ENCODE measurements at places on chromosomes 1 and 21.

DNA sequence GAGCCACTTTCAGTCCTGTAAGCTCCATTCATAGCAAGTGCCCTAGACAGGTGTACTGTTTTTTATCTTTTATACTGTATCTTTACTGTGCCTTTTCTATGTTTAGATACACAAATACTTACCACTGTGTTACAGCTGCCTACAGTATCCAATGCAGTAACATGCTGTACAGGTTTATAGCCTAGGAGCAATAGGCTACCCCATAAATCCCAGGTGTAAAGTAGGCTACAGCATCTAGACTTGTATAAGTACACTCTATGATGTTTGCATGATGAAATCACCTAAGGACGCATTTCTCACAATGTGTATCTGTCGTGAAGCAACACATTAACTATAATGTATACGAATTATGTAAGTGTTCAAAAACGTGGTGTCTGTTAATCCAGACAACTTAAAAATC is 10.7 kb downstream of the HLCS start:
- no peak for DNase-seq

- peak; percentile 50 for DNase-seq
These were observed 5.0 kb downstream of the SLC22A15 start for GRCh38 chr1:115980998-115981993.

DNA sequence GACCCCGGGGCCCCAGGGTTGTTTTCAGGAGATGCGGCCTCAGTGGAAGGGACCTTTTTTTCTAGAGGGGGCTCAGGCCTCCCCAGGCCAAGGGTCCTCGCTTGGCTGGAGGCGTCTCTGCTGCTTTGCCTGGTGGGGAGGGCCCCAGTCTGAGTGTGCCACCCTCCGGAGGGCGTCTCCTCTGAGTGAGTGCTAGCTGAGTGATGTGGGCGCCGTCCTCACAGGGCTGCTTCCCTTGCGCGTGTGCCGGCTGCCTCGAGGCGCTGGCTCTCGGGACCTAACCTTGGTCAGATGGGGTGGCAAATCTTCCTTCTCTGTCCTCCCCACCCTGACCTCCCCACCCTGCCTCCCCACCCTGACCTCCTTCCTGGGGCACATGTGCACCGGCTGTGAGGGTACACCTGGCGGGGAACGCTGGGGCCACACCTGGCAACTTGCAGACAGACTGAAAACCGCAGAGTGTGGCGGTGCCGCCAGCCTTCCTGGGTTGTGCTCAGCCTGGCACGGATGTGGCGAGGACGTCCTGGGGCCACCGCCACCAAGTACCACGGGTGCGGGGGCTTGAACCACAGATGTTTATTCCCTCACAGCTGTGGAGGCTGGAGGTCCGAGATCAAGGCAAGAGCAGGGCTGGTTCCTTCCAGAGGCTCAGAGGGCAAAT is 93.0 kb upstream of the TTC34 start:
- no peak for DNase-seq

DNA sequence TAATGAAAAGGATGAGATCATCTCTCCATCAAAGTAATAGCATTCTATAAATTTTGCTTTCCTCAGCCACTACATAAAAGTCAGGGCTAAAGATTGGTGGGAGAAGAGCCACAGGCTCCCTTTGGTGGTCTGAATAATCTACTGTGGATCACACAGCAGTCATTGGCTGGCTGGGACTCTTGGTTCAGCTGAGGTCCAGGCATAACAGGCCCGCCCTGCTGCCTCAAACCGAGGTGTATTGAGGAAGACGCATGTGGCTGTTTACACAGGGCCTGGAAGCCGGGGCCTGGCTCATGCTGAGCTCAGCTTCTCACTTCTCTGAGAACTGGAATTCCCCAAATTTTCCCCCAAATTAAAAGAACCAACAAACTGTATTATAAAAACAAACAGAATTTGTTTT is 139.2 kb downstream of the PTPRC start:
- peak; percentile 72 for DNase-seq

DNA sequence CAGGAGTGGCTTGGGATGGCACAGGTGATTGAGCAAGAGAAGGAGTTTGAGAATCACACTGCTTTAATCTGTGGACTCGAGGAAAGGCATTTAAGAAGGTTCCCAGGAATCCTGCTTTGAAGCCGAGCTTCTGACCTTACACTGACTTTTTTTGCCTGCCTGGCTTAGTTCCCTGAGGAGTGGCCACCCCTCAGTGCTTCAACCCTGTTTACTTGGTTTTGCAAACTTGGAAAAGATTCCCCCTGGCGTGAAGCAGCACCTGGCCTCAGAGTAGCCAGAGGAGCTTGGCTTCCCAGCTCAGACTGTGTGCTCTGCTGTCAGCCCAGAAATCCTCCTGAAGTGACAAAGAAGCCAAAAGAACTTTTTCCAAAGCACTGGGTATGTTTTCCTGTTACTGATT is 48.5 kb upstream of the LDLRAP1 start:
- DNase-seq: no peak

GRCh38 chr21:16285605-16286126 is 555.9 kb downstream of the USP25 start:
- DNase-seq: no peak

DNA sequence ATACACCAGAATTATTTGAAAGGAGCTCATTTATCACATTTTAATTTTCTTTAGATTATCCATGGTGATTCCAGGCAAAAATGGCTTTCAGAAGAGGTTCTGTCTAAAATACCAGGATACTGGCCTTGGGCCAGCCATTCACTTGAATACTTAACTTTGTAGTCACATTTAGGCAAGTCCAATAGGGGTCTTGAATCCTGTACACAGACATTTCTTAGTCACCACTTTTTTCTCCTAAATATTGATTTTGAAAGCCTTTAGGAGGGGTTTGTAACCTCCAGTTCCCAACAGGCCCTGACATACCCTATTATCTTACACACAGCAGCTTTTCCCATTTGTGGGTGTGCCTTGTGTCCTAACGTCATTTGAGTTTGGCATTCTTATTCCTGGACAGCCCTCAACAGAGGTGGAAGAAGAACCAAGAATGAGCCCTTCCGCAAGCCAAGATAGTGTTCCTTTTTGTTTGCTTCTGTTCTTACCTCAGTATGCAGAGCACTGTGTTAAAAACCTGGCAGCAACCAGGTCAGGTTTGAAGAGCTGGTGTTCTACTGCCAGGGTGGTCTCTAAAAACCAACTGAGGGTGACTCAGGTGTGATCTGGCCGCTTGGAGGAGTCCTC is 19.5 kb downstream of the MAP3K7CL start:
- peak; percentile 69 for DNase-seq

- DNase-seq: peak; percentile 70
These were observed 1.2 kb downstream of the ATP1B1 start for GRCh38 chr1:169107603-169108208.

GRCh38 chr1:100955322-100955721 is 59.4 kb downstream of the SLC30A7 start:
- DNase-seq: peak; percentile 90

DNA sequence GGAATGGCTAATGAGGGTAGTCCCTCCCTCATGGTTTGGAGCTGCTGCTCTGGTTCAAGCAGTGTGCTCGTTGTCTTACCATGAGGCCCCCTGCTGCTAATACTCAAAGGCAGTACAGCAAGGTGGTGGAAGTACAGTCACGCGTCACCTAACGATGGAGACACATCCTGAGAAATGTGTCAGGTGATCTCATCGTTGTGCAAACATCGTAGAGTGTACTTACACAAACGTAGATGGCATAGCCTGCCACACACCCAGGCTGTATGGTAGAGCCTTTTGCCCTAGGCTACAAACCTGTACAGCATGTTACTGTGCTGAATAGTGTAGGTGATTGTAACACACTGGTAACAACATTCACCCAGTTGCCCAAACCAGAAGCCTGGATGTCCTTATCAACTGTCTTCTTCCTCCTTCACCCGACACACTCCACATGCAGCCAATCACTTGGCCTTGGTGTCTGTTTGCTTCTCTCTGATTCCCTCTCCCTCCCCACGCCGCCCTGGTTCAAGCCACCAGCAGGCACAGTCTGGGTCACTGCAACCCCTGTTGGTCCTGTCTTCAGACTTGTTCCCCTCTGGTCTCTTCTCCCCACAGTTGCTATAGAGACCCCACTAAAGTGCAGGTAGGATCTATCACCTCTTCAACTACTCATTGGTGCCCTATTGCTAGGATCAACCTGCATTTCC is 6.0 kb upstream of the KCNA2 start:
- DNase-seq: no peak

DNA sequence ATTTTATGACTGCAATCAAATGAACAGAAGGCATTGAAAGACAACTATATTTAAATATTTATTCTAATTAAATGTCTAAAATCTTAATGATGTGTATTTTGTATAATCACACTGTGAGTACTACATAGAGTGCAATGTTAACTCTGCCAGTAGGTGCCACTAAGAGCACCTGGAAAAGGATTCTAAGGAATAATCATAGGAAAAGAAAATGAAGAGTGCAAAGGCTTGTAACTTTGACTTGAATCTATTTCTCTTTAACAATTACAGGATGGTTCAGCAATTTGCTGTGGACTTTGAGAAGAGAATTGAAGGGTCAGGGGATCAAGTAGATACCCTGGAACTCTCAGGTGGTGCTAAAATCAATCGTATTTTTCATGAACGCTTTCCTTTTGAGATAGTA is 200.4 kb downstream of the DNM3 start:
- DNase-seq: peak; percentile 61

GRCh38 chr1:103250441-103250861 is 142.1 kb upstream of the COL11A1 start:
- no peak for DNase-seq

DNA sequence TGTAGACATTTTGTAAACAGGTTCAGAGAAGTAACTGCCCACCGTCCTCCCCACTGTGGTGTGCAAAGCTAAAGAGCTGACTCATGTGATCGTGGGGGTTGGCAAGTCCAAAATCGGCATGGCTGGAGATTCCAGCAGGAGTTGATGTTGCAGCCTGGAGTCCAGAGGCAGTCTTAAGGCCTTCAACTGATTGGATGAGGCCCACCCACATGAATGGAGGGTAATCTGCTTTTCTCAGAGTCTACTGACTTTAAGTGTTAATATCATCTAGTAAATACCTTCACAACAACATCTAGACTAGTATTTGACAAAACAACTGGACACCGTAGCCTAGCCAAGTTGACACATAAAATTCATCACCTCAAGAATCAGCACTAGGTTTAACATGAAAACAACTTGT is 281.6 kb downstream of the KIF26B start:
- DNase-seq: no peak

GRCh38 chr1:40772146-40772955 is 11.2 kb upstream of the KCNQ4 start:
- no peak for DNase-seq

DNA sequence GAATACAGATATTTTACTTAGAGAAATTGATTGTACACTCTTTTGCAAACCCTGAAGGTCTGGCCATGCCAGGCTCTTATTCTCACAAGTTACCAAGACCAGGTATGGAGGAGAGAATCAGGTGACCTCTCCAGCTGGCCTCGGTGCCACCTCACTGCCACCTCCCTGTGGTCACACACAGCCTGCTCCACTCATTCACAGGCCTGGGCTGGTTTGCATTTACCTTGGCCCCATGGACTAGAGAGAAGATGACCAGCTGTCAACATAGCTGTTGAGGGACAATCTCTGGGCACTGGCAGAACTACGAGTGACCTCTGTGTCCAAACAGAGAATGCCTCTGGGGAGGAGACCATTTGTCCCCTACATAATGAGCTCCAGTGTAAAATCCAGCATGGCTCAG is 291.2 kb upstream of the RUNX1 start:
- no peak for DNase-seq

GRCh38 chr1:25100151-25100833 is 132.0 kb downstream of the SYF2 start:
- DNase-seq: no peak

GRCh38 chr1:33903210-33903589 is 39.3 kb downstream of the HMGB4 start:
- DNase-seq: peak; percentile 75

GRCh38 chr1:243494741-243495431 is 239.0 kb downstream of the SDCCAG8 start:
- DNase-seq: peak; percentile 9

- DNase-seq: peak; percentile 79
These were observed 2.5 kb downstream of the PRKACB start for GRCh38 chr1:84146411-84147032.

DNA sequence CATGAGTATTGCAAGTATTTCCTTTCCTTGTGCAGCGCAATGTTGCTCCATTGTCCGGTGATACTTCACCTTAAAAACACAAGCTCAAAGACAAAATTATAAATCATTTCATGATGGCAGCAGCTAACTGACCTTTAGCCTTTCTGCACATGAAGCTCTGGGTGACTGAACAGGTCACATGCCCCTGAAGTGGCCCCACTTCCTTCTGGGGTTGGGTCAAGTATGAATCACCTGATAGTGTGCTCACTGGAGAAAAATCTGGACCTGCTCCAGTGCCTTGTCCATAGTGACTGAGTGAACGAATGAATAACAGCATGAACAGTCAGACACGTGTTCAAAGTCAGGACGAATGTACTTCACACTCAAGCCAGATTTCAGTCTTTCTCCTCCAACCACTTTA is 658.9 kb downstream of the NPHP4 start:
- peak; percentile 81 for DNase-seq

GRCh38 chr1:84674021-84674420 is 16.2 kb downstream of the SSX2IP start:
- no peak for DNase-seq

GRCh38 chr1:21898326-21899200 is 38.5 kb downstream of the HSPG2 start:
- no peak for DNase-seq

GRCh38 chr1:109877317-109877771 is 33.3 kb upstream of the CSF1 start:
- DNase-seq: peak; percentile 97

DNA sequence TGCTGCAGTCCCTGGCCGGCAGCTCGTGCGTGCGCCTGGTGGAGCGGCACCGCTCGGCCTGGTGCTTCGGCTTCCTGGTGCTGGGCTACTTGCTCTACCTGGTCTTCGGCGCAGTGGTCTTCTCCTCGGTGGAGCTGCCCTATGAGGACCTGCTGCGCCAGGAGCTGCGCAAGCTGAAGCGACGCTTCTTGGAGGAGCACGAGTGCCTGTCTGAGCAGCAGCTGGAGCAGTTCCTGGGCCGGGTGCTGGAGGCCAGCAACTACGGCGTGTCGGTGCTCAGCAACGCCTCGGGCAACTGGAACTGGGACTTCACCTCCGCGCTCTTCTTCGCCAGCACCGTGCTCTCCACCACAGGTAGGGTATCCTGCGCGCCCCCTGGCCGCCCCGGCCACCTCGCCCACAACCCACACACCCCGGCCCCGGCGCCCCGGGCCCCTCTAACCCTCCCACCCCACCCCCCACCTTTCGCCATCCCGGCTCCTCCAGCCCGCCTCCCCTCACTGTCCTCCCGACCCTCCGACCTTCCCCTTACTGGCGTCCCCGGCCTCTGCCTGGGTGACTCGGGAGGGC is 352 bp downstream of the KCNK1 start:
- DNase-seq: peak; percentile 43
